ENCODE measurements at places on chromosomes 2 and 18. TPM values are rescaled to one million over a fixed set of nuclear protein-coding genes. Genes with fewer than 3 reads are reported as not detected.

BMP10 gene
- total RNA-seq, result not detected

KIAA2012 gene
- total RNA-seq, result not detected

SKOR2 gene
- not detected for total RNA-seq

PARD3B gene
- total RNA-seq, result 0.76 TPM

DNA sequence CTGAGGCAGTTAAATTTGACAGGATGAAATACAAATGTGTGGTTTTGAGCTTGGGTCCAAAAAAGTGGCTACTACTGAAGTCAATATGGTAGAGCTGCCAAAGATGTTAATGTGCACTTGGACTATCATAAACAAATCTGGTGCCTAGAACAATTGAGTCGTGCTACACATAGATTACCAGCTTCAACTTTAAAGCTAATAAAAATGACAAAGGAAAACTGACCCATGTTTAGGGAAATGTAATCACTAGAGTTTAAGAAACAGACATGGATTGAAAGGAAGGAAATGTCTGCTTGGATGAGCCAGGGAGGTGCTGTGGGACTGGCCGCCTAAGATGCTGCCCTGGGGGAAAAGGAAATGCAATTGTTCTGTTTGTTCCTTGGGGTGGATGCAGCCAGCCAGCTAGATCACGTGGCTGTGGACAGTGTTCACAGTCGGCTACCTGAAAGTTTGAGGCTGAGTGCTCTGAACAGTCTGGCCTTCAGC, 36.6 kb downstream of the CYB5A start:
- DNase-seq, result no peak

GRCh38 chr18:37712776-37713175, 147.2 kb upstream of the CELF4 start:
- DNase-seq, result no peak

GRCh38 chr2:199431746-199432213, 26.0 kb downstream of the SATB2 start:
- no peak for DNase-seq

Measured in activated CD8-positive, alpha-beta T cell treated with anti-CD3 and anti-CD28 coated beads, Interleukin-2, amount 10 ng/mL, durations not matched to agents 7 days and 5 days (primary cell).